ENCODE measurements at places on chromosomes 2 and 18.

DNA sequence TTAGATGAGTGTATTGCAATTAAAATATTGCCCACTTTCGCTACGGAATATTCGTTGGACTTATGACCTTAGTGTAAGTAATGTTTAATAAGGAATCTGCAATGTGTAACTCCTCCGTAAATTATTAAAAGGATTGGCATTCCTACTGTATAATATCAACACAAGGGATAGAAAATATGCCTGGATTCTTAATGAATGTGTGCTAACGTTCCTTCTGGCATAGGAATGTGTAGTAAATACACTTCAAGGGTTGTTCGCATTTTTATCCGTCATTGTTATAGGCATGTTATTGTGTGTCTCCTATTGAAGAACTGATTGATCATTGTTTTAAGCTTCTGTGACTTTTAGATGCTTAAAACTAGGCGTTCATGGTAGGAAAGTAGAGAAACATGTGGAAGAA lies 134.5 kb downstream of the NEDD4L start:
- no peak for DNase-seq

DNA sequence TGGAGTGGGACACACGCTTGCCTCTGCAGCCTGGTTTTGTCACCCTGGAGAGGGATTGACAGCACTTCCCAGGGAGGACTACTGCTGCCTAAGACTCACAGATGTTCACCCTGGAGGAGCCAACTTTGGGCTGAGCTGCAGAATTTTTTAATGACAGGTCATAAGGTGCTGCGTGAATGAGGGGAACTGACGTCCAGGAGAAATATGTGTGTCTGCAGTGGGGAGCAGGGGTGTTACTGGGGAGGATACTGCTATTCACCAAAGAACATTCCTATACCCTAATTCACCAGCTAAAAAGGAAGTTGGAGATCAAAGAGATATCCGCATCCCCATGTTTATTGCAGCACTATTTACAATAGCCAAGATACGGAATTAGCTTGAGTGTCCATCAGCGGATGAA lies 144.4 kb downstream of the MGAT5 start:
- DNase-seq = no peak

- no peak for DNase-seq
These were observed 34.6 kb upstream of the RNF125 start for GRCh38 chr18:31983976-31984375.

GRCh38 chr18:48821251-48821590 lies 129.5 kb downstream of the SMAD7 start:
- no peak for DNase-seq

GRCh38 chr18:57802213-57803102 lies 657 bp downstream of the ATP8B1 start:
- DNase-seq = no peak

- DNase-seq = no peak
These were observed 77.9 kb upstream of the FAM124B start for GRCh38 chr2:224479826-224480225.

DNA sequence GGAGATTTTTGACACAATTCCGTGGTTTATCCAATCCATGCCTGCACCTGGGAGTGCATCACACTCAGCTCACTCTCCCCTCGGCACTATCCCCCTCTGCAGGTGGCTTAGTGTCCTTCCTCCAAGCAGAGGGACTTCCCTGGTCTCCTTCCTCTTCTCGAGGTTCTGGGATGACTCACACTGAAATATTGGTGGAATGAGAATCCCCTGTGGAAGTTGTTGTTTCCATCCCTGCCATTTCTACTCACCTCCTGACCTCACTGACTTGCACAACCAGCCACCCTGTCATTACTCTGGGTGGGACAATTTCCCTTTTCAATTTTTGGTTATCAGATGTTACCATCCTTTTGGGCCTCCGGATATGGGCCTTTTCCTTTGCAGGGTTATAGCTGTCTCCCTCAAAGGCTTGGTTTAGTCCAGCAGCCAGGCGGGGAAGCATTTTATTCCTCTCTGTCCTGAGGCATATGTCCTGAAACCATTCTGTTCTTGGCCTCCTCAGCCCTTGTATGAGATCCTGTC lies 59.9 kb downstream of the PTPRM start:
- DNase-seq = no peak
